Astrocyte (in vitro differentiated cells and primary cell): ENCODE measurements at places on chromosomes 6 and 20.

DNA sequence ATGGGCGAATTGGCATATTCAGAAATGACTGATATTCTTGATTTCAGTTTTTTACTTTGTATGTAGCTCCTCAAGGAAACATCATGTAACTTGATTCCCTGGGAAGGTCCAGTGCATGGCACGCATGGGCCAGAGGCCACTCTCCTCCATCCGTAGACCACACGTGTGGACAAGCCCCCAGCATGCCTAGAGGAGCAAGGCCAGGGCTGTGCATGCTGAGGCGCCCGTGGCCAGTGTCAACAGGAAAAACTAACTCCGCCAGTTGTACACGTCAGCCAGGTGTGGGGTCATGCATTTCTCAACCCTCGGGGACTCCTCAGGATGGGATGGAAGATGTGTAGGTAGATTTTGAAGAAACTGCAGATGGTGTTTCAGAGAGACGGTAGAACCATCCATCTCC lies 37.8 kb upstream of the CD93 start:
- no peak for DNase-seq

GRCh38 chr20:23623666-23624323 lies 14.0 kb downstream of the CST3 start:
- DNase-seq: no peak

- DNase-seq: no peak
Observed at GRCh38 chr6:157996918-157997702, 15.4 kb downstream of the SYNJ2 start.

DNA sequence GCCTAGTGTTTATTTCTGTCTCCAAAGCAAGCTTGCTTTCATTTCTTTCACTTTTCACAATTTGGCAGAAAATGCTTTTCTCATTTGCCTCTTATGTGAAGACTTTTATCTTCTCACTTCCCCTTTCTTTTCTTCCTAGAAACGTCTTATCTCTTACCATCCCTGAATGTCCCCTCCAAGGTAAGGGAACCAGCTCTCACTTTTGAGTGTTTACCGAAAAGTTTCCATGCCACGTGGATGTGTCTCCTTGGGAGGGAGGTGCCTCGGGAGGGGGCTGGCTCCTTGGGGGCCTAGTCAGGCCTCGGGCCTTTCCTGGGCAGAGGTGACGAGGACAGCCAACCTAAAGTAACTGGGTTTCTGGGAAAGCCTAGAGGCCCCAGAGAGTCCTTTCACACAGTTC lies 127.4 kb downstream of the CD24 start:
- no peak for DNase-seq
